Suppressor macrophage (primary cell): ENCODE measurements at places on chromosomes 11 and 22.
A peak's percentile ranks its signal among the peaks of the same experiment; 100 is the strongest.

DNA sequence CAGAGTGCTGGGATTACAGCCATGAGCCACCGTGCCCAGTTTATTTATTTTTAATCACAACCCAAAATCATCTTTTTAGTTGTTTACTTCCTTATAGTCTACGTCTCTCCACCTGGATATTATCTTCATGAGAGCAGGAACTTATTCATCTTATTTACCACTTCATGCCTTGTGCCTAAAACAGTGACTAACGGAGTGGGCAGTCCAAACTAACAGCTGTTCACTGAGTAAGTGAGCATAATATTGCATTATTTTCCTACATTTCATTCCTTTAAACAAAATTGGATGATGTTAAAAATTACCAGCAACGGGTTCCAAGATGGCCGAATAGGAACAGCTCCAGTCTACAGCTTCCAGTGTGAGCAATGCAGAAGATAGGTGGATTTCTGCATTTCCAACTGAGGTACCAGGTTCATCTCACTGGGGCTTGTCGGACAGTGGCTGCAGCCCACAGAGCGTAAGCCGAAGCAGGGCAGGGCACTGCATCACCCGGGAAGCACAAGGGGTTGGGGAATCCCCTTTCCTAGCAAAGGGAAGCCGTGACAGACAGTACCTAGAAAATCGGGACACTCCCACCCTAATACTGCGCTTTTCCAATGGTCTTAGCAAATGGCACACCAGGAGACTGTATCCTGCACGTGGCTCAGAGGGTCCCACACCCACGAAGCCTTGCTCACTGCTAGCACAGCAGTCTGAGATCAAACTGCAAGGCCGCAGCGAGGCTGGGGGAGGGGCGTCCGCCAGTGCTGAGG, 14.1 kb downstream of the TMEM123 start:
- no peak for DNase-seq

GRCh38 chr11:32960553-32961164, 55.0 kb upstream of the DEPDC7 start:
- peak; percentile 82 for DNase-seq

DNA sequence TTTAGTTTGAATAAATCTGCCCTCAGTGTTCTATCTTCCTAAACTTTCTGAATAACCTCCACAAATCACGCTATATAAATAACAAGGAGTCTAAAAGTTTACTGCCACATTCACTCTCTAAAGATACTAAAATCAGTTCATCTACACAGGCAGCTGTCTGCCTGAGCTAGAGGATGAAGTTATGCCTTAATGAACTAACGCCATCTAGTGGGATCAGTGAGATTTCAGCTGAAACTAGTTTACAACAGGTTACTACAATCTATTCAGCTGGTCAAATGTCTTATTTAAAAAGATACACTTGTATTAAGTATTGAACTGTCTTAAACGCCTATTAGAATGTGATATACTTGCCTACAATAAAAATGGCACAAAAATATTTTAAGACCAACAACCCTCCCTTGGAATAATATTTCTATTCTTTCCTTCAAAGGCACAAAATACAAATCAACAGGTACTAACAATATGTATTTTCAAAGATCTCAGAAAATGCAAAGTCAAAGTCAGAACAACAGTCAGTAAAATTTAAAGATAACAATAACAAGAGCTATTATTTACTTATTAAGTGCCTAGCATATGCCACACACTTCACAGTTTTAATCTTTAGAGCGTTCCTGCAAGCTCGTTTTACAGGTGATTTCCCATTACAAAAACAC, 84.1 kb downstream of the LARGE2 start:
- peak; percentile 61 for DNase-seq

DNA sequence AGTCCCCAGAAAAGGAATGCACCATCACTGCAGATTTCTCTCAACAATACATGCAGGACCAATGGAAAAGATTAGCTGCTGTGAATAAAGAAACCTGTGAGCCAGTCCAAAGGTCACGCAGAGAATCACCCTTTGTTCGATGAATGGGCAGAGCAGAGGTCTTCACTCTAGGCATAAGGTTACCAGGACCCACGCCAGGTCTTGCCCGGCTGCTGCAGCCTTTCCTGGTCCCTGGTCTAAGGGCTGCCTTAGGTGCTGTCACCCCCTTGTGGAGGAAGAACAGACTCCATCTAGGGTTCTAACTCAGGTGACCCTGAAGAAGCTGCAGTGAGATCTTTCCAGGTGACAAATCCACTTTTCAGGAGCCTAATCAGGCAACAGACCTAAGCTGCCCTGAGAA, 29.0 kb upstream of the NAP1L4 start:
- DNase-seq = peak; percentile 9

- DNase-seq = no peak
Measured at GRCh38 chr22:23575601-23576000, 4.5 kb downstream of the IGLL1 start.

- peak; percentile 82 for DNase-seq
Measured at GRCh38 chr22:49827271-49827852, 311 bp downstream of the BRD1 start.

DNA sequence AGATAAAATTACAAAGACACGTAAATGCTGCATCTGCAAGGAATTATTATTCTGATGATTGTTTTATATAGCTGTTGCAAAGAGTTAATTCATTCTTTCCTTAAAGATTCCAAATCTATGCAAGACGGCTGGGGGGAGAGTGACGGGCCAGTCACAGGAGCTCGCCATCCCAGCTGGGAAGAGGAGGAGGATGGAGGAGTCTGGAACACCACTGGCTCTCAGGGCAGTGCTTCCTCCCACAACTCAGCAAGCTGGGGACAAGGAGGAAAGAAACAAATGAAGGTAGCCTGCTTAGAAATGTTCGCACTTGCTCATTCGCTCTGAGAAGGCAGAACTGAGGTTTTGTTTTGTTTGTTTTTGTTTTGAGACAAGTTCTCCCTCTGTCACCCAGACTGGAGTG, 73.0 kb upstream of the ADSL start:
- no peak for DNase-seq

DNA sequence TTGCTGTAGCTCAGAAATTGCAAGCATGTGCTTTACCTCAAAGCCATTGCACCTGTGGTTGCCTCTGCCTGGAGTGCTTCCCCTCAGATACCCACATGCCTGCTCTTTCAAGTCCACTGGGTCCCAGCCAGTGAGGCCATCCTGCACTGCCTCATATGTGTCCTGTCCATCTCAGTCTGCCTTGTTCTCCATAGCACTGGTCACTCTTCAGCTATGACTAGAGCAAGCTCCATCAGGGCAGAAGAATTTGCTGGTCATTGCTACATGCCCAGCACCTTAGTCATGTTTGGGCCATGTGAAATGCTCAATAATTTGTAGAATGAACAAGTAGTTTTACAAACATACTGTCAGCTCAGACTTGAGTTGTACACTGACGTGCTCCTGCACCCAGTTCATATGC, 64.4 kb upstream of the HORMAD2 start:
- no peak for DNase-seq

DNA sequence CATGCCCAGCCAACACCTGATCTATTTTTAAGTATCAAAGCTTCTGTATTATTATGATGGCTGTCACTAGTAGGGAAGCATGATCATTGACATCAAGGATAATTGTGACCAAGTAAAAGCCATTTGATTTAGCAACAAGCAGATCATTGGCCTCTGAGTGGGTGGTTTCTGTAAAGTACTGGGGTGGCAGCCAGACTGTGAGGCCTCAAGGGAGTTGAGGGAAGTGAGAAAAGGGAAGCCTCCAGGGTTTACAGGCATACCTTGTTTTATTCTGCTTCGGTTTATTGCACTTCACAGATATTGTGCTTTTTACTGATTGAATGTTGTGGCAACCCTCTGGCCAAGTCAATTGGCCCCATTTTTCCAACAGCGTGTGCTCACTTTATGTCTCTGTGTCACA, 60.1 kb downstream of the PRR5L start:
- peak; percentile 88 for DNase-seq

GRCh38 chr11:86218125-86219084, 26.1 kb upstream of the EED start:
- peak; percentile 91 for DNase-seq

GRCh38 chr11:67435031-67435726, 2.3 kb downstream of the PTPRCAP start:
- no peak for DNase-seq

DNA sequence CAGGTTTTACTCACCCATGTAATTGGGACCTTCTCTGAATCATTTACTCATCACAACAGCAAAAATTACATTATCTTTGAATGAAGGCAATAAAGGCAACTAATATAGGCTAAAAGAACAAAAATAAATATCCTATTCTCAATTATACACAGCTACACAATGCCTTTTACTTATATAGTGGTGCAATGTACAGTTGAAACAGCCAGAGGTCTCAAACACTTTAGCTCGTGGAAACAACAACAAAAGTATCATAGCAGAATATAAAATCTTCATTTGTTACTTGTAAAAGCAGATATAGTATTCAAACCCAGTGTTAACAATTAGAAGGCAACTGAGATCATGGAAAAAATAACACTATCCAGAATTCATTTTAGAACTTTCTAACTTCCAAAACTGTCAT, 20.6 kb upstream of the CCDC34 start:
- DNase-seq = no peak

GRCh38 chr11:38272376-38272775, 1674.3 kb upstream of the RAG2 start:
- no peak for DNase-seq

DNA sequence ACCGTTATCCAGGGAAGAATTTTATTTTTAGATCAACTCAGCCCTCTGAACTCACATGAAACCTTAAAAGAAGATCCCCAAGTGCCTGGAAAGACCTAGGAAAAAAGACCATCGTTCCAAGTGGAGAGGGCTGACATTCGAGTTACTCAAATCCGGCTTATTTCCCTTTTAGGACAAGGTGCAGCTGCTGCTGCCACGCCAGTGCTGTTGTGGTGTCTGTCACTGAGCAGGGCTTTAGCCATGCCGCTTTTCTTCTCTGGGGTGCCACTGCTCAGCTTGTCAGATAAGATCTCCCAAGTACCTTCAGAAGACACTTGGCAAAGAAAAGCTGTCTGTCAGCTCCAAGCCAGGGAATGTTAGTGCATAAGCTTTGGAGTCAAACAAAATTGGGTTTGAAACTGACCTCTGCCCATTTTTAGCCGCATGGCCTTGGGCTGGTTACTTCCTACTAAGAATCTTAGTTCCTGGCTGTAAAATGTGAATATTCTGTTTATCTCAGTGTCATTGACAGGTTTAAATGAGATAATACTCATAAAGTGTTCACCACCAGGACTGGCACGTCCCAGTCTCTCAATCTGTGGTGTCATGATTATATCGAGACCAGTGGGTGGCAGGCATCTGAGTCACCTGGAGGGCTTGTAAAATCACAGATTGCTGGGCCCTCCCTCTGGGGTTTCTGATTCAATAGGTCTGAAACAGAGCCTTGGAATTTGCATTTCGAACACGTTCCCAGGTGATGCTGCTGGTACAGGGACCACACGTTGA, 117.5 kb downstream of the PKNOX2 start:
- DNase-seq = no peak

DNA sequence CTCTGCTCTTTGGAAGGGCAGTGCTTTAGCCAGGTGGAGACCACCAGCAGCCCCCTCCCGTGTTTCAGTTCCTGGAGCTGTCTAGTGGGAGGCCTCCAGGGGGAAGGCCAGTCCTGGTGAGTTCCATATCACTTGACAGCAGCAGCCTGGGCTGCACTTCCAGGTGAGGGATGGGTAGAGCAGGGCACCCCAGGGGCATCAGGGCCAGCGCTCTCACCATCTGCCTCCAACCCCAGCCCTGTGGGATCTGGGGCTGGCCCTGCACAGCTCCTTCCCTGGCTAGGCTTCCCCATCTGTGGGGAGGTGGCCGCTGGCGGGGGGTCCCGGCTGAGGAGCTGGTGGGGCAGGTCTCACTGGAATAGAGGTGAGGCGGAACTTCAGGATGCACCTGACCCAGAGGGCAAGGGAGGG, 60.5 kb downstream of the MORC2 start:
- no peak for DNase-seq

- DNase-seq = no peak
Measured at GRCh38 chr22:38097557-38098409, 12.7 kb downstream of the BAIAP2L2 start.

DNA sequence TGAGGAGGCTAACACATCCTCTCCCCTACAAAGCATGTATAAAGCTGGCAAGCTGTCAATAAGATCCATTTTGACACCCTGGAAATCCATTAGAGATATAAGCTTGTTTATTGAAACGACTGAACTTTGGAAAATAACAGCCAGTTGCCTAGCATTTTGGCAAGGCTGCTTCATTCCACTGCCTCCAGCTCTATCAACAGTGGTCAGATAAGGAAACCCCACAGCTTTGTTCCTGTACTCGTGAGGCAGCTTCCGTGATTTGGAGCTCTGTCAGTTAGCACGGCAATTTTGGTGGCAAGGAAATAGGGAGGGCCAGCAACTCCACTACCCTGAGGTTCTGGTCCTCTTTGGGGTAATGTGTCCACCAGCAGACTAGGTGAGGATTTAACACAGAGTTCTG, 2.0 kb upstream of the OR51S1 start:
- no peak for DNase-seq

- DNase-seq = no peak
Measured at GRCh38 chr11:99489581-99489980, 468.8 kb downstream of the CNTN5 start.

DNA sequence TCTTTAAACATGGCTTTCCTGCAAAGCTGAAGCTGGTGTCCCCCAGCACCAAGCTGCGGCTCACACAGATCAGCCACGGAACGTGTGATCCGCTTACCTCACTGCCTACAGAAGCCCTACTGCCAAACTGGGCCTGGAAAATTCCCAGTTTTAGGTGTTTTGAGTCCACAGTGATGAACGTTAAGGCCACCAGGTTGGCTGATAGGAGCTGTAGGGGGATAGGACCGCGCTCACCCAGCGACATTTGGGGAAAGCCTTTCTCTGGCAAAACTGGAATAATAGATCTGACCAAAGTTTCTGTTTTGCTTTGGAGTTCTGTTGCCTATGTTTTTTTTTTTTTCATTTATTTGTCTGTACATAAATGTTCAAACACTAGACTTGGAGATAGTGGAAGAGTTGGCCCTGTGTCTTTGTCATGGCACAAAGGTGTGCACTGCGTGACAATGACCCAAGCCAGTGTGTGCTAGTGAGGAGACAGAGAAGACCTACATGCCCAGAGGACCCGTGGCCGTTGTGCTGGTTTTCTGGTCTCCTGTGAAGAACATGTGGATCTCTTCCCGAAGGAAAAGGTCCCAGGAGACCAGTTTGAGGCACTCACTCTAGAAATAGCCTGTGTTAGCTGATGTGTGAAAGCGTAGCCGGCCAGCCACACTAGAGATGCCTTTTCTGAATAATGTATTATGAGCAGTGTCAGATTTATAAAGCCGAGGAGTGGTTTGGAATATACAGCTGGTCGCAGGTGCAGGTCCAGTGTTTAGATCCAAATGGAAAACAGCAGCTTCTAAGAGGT, 15.0 kb downstream of the ASPHD2 start:
- no peak for DNase-seq

DNA sequence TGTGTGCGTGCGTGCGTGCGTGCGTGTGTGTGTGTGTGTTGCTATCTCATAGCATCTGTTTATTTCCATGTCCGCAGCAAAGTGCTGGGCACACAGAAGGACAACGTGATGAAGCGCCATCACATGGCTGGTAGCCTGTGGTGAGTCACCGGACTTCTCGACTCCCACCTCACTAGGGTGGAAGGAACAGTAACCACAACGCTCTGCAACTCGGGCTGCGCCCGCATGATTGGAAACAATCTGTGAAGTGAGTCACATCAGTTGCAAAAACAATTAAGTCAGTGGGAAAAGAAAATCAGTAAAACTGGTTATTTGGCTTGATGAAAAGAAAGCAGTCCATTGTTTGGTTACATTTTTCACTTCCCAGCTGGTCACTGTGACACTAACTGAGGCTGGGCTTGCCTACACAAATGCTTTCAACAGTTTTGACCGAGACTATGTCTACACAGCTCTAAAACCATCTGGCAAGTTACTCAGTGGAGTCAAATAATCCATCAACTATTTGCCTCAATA, 437.3 kb upstream of the CADM1 start:
- DNase-seq = peak; percentile 96
